Mesenchymal stem cell (in vitro differentiated cells and primary cell): ENCODE measurements at places on chromosomes 2 and 18.
A peak's percentile ranks its signal among the peaks of the same experiment; 100 is the strongest.

DNA sequence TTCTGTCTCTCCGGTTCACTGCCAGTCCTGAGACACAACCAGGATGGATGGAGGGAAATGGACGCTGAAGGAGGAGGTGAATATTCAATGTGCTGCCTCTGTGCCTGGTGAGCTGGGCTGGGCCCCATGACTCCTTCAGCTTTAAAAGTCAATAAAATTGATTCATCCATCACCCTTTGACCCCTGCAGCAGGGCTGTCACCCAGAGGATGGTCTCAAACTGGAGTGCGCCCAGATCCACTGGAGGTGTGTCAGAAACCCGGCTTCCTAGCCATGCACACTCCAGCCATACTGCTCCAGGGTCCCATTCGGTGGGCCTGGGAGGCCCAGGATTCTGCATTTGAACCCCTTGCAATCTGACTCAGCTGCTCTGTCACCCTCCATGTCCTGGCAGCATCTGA lies 94.1 kb upstream of the BOD1L2 start:
- DNase-seq, result no peak
- peaks cover 11% of the 10 kb centered on the region for H3K27me3 ChIP-seq
- no peaks in the 10 kb centered on the region for H3K36me3 ChIP-seq
- no peak overlapping the region for H3K27ac ChIP-seq
- no peaks in the 10 kb centered on the region for H3K4me1 ChIP-seq

- no peaks in the 10 kb centered on the region for H3K36me3 ChIP-seq
- H3K4me3 ChIP-seq, result no peak overlapping the region
- no peaks in the 10 kb centered on the region for H3K27me3 ChIP-seq
- peak; percentile 78 for DNase-seq
- H3K27ac ChIP-seq, result peak overlapping the region; percentile 100
Observed at GRCh38 chr2:20052861-20053281, 1.4 kb upstream of the LAPTM4A start.

DNA sequence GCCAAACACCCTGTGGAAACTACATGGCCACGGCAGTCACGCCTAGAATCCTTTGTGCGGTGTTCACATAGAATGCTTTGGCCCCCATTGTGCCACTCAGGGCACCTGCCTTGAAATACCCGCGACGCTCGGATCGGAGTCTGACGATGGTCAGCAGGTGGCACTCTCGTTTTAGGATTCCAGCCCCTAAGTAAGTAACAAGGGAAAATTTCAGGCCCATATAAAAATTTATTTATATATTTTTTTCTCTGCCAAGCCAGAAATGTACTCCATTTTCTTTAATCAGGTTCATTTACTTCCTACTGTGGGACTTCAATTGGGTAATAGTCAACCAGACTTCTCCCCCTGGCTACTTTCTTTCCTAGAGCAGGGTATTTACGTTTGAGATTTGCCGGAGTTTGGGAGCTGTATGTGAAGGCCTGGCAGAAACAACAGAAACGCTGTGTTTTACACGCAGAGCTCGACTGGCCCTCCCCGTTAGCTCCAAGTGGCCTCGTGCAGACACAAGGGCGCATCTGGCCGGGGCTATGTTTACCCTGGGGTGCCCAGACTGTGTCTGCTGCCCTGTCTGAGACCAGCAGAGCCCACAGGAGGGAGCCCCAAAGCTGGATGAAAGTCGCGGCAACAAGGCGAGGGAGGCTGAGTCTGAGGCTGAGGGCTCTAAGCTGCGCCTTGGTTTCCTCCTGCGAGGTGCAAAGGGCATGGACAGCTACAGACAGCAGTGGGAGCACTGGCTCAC lies 41.6 kb downstream of the LRRC30 start:
- H3K27ac ChIP-seq, result peak overlapping the region; percentile 13
- H3K4me3 ChIP-seq, result no peak overlapping the region
- H3K27me3 ChIP-seq, result peaks cover 3% of the 10 kb centered on the region
- H3K36me3 ChIP-seq, result no peaks in the 10 kb centered on the region
- H3K4me1 ChIP-seq, result peaks cover 9% of the 10 kb centered on the region

GRCh38 chr2:30865892-30866681 lies 58.8 kb upstream of the CAPN13 start:
- H3K27me3 ChIP-seq, result no peaks in the 10 kb centered on the region
- no peak for DNase-seq
- no peaks in the 10 kb centered on the region for H3K4me1 ChIP-seq
- no peak overlapping the region for H3K27ac ChIP-seq

DNA sequence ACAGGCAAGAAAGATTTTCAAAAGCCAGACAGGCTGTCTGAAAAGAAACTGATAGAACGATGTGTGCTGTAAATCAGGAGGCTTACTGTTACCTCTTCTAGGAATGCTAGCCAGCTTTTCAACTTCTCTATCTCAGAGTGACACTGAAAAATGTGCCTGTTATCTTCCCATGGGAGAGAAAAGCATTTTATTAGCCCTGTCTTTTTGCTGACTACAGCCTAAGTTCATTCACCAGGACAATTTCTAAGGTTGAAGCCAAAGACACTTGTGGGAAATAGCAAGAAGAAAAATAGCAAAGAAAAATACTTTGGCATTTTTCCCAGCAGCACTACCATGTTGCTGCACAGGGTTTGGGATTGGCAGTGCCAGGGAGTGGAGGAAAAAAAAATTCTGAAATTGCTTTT lies 34.0 kb downstream of the ABCB11 start:
- no peak overlapping the region for H3K27ac ChIP-seq
- DNase-seq, result no peak
- H3K27me3 ChIP-seq, result no peaks in the 10 kb centered on the region
- H3K4me3 ChIP-seq, result no peak overlapping the region
- peaks cover 2% of the 10 kb centered on the region for H3K4me1 ChIP-seq

DNA sequence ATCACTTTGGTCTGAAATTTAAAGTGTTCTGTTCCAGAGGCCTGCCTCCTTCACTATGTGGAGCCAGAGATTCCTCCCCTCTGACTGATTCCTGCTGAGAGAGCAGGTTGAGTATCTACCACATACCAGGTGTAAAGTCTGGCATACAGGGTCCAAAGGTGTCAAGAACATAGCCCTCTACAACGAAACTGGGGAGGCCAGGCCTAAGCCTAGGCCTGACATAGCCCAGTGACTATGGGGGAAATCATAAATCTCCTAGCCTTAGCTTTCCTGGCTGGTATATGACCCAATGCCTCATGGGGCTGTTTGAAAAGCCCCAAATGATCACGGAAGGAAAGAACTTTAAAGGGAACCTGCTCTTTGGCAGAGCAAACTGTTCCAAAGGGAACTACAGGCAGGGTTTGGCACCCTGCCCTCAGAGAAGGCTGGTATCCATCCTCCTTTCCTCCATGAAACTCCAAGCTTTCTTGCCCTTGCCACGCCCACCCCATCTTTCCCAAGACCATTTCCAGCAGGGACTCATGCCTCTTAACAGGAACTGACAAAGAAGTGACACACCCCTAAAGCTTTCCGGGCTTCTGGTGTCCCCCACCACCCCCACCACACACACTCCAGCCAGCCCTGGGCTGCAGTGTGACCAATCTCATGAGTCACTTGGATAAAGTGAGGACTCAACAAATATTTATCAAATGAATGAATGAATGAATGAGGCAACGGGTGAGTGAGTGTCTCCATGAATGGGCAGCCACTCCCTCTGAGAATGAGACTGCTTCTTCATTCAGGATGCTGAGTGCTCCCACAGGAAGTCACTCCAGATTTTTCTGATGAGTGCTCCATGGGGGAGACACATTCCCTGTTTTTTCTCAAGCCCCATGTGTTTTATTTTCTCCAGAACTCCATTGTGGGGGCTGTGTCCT lies 114.5 kb upstream of the STPG4 start:
- no peak overlapping the region for H3K4me3 ChIP-seq
- H3K36me3 ChIP-seq, result no peaks in the 10 kb centered on the region
- peak overlapping the region; percentile 34 for H3K27ac ChIP-seq
- H3K4me1 ChIP-seq, result peaks cover 26% of the 10 kb centered on the region

DNA sequence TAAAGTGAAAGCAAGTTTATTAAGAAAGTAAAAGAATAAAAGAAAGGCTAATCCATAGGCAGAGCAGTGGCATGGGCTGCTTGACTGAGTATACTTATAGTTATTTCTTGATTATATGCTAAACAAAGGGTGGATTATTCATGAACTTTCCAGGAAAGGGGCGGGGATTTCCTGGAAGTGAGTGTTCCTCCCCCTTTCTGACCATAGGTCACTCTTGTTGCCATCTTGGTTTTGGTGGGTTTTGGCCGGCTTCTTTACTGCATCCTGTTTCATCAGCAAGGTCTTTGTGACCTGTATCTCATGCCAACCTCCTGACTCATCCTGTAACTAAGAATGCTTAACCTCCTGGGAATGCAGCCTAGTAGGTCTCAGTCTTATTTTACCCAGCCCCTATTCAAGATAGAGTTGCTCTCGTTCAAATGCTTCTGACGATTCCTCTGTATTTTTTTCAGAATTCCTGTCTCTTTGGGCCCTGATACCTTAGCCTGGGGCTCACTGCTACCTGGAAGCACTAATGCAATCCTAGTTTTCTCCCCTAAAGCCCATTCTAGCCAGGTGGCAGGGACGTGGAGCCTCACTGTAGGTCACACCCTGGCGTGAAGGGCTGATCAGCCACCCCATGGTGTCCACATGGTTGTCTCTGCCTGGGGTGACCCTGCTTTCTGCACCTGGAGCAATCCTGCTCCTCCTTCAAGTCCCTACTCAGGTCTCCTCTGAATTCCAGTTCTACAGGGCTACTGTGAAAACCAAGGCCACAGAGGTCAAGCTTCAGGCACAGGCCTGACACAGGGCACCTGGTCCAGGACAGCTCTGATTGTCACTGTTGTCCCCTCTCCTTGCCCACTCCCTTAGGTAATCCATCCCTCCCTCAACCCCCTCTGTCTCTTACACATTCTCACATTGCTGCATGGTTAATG lies 6.0 kb upstream of the SLC35F6 start:
- H3K4me3 ChIP-seq, result no peak overlapping the region
- no peaks in the 10 kb centered on the region for H3K27me3 ChIP-seq
- DNase-seq, result peak; percentile 97
- peaks cover 16% of the 10 kb centered on the region for H3K4me1 ChIP-seq

DNA sequence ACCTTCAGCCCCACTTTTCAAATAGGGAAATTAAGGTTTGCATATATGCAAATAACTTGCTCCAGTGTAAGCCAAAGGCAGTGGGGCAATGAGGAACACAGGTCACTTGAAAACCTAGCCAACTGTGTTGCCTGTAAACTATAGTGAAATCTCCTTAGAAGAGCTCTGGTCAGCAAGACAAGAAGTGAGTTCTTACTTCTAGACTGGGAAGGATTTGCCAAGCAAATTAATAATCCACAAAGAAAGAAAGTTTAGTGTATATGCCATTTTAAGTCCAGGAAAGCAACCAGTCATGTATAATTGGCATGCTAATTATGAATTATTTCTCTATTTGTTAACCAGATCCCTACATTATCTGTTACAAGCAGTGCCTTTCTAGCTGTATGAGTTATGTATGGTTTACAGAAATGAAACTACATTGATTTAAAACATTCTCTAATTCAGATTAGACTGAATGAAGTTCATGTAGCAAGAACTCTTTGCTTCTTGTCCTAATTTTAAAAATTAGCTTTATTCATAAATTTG lies 129.9 kb downstream of the MTX2 start:
- H3K36me3 ChIP-seq, result no peaks in the 10 kb centered on the region
- no peak overlapping the region for H3K4me3 ChIP-seq
- no peaks in the 10 kb centered on the region for H3K27me3 ChIP-seq
- no peak overlapping the region for H3K27ac ChIP-seq
- H3K4me1 ChIP-seq, result no peaks in the 10 kb centered on the region

GRCh38 chr2:134581877-134582546 lies 136.8 kb downstream of the TMEM163 start:
- DNase-seq, result no peak
- no peaks in the 10 kb centered on the region for H3K36me3 ChIP-seq
- no peaks in the 10 kb centered on the region for H3K27me3 ChIP-seq
- no peak overlapping the region for H3K27ac ChIP-seq

DNA sequence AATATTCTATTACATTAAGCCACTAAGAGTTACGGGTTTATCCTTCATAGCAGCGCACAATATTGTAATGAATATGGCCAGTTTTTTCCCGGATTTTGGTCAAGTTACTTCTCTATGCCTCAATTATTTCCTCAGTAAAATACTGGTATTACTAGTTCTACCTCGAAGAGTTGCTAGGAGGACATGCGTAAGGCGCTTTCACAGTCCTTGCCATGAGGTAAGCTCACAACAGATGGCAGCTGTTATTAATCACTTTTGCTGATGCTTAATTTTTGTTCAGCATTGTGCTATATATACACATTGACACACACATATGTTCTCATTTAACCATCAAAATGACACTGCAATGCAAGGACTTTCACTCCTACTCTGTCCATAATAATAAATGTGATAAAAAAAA lies 101.5 kb downstream of the SCG2 start:
- H3K27ac ChIP-seq, result no peak overlapping the region
- H3K4me3 ChIP-seq, result no peak overlapping the region
- DNase-seq, result no peak
- H3K36me3 ChIP-seq, result no peaks in the 10 kb centered on the region
- no peaks in the 10 kb centered on the region for H3K27me3 ChIP-seq
- no peaks in the 10 kb centered on the region for H3K4me1 ChIP-seq

DNA sequence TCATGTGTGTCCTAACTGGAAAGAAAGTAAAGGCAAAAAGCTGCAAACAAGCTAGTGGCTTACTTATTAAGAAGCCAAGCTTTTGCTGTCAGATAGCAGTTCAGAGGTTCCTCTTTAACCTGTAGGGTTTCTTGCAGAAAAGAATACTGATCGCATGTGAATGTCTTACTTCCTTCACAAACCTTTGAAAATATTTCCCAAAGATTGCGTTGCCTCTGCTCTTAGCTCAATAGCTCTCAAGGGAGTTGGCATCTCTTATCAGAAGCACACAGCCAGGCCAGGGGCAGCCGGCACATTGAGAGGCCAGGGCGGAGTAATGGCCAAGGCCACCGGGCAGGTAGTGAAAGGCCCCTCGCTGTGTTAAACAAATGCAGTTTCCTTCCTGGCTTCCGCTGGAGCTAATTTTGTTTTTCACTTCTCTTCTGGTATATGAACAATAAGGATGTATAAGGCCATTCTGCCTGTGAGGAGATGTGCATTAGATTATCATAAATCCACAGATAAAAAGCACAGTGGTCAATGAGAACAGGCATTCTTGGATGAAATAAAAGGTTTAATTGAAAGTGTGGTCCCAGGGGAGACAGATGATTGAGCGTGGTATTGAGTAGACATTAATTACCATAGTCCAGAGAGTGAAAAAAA lies 542.4 kb upstream of the NRP2 start:
- no peaks in the 10 kb centered on the region for H3K27me3 ChIP-seq
- H3K4me3 ChIP-seq, result no peak overlapping the region
- peaks cover 2% of the 10 kb centered on the region for H3K4me1 ChIP-seq
- no peaks in the 10 kb centered on the region for H3K36me3 ChIP-seq

DNA sequence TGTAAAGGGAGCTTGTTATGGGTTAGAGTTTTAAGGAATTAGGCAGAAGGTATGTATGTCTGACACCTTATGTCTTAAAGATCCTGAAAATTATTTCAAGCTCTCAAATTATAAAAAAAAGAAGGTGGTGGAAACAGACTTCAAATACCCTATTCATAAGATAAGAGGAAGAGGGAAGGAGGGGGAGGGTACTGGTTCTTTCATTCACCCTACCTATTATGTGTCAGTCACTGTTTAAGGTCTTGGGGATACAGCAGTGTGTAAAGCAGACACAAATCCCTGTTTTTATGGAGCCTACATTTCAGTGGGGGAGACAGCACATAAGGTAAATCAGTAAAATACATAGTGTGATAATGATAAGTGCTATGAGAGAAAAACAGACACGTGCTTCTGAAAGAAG lies 184.4 kb downstream of the FHOD3 start:
- H3K36me3 ChIP-seq, result no peaks in the 10 kb centered on the region
- peaks cover 3% of the 10 kb centered on the region for H3K4me1 ChIP-seq
- H3K27me3 ChIP-seq, result no peaks in the 10 kb centered on the region
- DNase-seq, result no peak
- no peak overlapping the region for H3K27ac ChIP-seq

- H3K27ac ChIP-seq, result no peak overlapping the region
- H3K27me3 ChIP-seq, result no peaks in the 10 kb centered on the region
- H3K36me3 ChIP-seq, result peaks cover 6% of the 10 kb centered on the region
- no peak overlapping the region for H3K4me3 ChIP-seq
Observed at GRCh38 chr18:24443870-24444269, 16.6 kb upstream of the HRH4 start.
